ENCODE measurements at places on chromosomes 16 and 17. TPM values are rescaled to one million over a fixed set of nuclear protein-coding genes. Genes with fewer than 3 reads are reported as not detected.
A peak's percentile ranks its signal among the peaks of the same experiment; 100 is the strongest.

- peak; percentile 19 for DNase-seq
These were observed 88.2 kb downstream of the TBC1D16 start for GRCh38 chr17:79947351-79948031.

DNA sequence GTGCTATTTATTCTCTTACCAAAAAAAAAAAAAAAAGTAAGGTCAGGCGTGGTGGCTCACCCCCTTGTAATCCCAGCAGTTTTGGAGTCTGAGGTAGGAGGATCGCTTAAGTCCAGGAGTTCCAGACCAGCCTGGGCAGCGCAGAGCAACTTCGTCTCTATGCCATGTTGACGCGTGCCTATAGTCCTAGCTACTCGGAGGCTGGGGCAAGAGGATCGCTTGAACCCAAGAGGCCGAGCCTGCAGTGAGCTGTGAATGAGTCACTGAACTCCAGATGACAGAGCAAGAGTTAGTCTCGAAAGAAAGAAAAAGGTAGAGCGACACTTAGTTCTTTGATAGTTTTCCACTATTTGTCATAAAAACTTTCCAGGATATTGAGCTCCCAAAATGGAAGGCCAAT lies 1.4 kb upstream of the TENT4B start:
- DNase-seq, result no peak

- peak; percentile 12 for DNase-seq
These were observed 12.2 kb upstream of the ADGRG1 start for GRCh38 chr16:57616241-57616640.

- DNase-seq, result peak; percentile 92
These were observed at the start of gene NMRAL1 for GRCh38 chr16:4474192-4474961. Gene NMRAL1 (minus strand): TSS chr16:4474625. CDS start chr16:4474132, 493 bp downstream.

DNA sequence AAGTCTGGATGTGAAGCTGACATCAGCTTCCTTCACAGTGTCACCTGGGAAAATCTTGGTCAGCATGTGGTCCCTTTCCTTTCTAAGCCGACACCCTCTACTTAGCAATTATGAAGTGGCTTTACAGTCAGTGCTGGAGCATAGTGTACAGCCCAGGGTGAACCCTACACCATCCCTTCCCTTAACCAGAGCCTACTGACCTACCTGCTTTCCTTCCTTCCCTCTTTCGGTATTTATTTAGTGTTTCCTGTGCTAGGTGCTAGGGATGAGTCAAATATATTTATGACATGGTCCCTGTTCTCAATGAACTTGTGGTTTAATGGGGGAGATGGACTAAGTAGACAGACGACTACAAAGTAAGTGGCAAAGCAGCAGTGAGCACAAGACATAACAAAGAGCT lies 77.5 kb downstream of the CDK5R1 start:
- DNase-seq, result no peak

- DNase-seq, result no peak
These were observed 61.2 kb downstream of the SPACA3 start for GRCh38 chr17:33052856-33053255.

- peak; percentile 88 for DNase-seq
These were observed 5.2 kb downstream of the CCR7 start for GRCh38 chr17:40559954-40560591.

DNA sequence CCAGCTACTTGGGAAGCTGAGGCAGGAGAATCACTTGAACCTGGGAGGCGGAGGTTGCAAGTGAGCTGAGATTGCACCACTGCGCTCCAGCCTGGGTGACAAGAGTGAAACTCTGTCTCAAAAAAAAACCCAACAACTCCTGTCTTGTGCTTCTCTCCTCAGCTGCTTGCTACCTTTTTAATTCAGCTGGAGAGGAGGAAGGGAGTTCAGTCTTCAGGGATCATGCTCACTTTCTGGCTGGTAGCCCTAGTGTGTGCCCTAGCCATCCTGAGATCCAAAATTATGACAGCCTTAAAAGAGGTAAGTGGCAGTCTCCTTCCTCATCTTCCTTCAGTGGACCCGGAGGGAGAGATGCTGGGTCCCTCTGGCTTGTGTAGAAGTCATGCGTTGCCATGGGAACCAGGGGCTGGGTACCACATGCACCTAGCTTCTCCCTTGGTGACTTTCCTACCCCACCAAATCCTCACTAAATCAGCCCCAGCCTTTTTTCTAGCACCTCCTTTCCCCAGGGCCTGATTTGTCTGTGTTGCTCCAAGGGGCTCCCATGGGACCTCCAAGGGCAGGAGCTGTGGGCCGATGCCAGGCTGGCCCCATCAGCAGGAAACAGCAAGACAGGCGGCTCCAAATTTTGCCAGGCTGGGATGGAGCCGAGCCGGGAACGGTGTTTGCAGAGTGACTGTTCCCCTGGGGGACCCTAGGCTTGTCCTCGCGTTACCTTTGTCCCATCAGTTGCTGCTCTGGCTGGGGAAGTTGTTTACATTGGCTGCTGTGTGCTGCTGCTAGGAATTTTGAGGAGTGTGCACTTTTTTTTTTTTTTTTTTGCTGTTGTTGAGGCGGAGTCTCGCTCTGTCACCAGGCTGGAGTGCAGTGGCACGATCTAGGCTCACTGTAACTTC lies 65.2 kb downstream of the ABCC1 start:
- peak; percentile 74 for DNase-seq

DNA sequence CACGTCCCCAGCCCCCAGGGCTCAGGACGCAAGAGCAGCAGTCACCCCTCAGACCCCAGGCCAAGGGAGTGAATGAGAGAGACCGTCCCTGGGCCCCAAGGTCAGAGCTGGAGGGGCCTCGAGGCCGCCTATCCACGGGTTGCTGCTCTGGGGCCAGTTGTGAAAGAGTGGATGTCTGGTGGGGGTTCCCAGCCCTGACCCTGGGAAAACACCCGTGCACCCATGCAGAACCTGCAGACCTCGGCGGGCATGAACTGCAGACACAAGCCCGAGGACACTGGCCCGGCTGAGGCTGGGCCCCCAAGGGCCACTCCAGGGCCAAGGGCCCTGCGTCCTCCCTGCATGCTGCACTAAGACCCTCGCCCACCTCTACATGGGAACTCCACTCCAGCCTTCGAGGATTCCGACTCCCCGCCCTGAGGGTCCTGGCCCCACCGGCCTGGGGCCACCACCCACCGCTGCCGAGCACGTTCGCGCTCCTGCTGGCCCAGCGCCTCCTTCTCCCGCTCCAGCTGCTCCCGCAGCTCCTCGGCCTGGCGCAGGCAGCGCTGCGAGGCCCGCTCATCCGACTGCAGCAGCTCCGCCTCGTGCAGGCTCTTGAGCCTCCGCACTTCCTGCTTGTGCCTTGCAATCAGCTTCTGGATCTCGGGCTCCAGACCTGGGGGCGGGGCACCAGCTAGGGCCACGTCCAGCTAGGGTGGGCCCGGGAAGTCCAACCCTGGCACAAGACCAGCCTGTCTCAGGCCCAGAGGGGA lies 27.6 kb upstream of the AATK start:
- DNase-seq, result no peak

DNA sequence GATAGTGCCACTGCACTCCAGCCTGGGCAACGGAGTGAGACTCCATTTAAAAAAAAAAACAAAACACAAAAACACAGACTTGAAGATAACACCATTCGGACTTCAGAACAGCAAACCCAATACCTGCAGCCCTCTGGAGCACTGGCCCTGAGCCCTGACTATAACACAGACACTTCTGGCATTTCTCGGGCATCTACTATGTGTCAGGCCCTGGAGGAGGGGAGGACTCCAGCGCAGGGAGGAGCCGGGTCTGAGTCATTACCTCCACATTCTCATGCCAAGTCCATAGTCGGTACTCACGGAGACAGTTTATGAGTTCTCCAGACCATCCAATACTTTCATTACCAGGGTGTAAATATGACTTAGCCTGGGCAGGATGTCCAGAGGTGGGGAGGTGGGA lies 48.8 kb downstream of the PITPNM3 start:
- no peak for DNase-seq

GRCh38 chr16:3819746-3820724 lies 60.5 kb downstream of the CREBBP start:
- DNase-seq, result peak; percentile 66

GRCh38 chr17:64506201-64506575 lies at the start of gene DDX5:
Gene DDX5 (minus strand): TSS chr17:64506289. CDS start chr17:64506119, 170 bp downstream.
- peak; percentile 98 for DNase-seq

DNA sequence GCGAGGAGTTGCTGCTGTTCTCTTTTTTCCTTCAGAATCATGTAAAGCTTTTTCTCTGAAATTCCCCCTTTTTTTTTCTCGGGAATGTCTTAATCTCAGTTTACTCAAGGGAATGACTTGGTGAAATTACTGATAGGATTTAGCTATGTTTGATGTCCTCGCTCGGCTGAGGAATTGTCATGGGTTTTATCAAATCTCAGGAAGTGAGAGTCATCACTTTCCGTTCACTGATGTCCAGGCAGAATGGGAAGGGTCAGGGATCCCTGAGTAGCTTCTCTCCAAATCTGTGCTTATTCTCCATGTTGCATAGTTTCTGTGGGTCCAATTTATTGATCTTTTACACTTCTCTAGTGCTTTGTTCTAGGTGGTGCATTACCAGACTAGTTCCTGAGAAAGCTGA lies 6.3 kb downstream of the IGSF6 start:
- no peak for DNase-seq

- DNase-seq, result peak; percentile 88
These were observed 5.7 kb downstream of the TRIM47 start for GRCh38 chr17:75872434-75873351.

- no peak for DNase-seq
These were observed 662 bp downstream of the COTL1 start for GRCh38 chr16:84617041-84617790.

GRCh38 chr17:45851873-45852272 lies 7.2 kb downstream of the SPPL2C start:
- no peak for DNase-seq

DNA sequence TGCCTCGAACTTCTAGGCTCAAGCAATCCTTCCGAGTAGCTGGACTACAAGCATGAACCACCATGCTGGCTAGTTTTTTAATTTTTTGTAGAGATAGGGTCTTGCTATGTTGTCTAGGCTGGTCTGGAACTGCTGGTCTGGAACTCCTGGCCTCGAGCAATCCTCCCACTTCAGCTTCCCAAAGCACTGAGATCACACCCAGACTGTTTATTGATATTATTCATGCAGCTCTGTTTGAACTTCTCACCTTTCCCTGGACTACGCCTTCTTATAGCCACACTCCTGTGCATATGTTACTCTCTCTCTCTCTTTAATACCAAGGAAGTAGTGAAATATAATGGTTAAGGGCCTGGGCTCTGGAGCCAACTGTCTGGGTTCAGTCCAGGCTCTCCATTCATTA lies 4.6 kb downstream of the COG7 start:
- DNase-seq, result no peak

GRCh38 chr16:13421726-13422125 lies 498.2 kb upstream of the ERCC4 start:
- DNase-seq, result no peak

DNA sequence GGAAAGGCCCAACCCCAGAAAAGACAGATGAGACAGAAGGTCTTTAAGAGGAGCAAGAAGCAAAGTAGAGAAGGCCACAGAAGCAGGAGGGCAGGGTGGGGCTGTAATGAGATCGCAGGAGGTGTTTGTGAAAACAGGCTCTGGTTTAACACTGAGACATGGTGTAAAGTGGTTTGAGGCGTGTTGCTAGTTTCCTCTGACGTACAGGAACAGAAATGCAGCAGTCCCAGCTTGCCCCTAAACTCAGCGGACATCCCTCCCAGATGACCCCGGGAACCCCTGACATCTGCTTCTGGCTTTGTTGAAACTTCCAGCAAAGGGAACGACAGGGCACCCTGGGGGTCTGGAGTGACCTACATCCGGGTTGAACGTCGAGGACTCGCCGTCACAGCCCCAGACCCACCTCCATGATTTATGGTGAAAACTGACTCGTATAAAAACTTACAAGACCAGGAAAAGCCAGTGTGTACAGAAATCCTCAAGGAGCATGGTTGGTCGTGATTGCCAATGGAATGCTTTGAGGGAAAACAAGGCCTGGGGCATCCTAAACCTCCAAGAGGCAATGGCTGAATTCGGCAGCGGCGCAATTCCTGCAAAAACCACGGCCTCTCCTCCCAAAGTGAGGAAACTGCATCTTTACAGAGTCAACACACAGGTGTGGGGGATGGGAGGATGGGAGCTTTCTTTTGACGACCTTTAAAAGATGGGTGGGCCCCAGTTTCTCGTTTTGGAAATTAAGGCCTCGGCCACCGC lies 25.8 kb downstream of the LITAF start:
- DNase-seq, result no peak

DNA sequence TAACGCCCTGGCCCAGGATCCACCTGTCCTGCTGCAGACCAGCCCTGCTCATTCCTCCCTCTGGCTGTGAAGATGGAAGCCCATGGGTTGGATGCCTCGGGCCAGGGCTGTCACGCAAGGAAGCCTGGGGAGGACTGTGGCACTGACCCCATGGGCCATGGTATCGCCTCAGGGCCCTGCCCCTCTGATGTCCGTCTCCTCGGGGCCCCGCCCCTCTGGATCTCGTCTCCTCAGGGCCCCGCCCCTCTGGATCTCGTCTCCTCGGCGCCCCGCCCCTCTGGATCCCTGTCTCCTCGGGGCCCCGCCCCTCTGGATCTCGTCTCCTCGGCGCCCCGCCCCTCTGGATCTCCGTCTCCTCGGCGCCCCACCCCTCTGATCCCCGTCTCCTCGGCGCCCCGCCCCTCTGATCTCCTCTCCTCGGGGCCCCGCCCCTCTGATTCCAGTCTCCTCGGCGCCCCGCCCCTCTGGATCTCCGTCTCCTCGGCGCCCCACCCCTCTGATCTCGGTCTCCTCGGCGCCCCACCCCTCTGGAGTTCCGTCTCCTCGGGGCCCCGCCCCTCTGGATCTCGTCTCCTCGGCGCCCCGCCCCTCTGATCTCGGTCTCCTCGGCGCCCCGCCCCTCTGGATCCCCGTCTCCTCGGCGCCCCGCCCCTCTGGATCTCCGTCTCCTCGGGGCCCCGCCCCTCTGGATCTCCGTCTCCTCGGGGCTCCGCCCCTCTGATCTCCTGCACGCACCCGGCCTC lies 24.0 kb downstream of the METRNL start:
- no peak for DNase-seq

- DNase-seq, result no peak
These were observed 20.7 kb upstream of the C16orf78 start for GRCh38 chr16:49352892-49353291.

DNA sequence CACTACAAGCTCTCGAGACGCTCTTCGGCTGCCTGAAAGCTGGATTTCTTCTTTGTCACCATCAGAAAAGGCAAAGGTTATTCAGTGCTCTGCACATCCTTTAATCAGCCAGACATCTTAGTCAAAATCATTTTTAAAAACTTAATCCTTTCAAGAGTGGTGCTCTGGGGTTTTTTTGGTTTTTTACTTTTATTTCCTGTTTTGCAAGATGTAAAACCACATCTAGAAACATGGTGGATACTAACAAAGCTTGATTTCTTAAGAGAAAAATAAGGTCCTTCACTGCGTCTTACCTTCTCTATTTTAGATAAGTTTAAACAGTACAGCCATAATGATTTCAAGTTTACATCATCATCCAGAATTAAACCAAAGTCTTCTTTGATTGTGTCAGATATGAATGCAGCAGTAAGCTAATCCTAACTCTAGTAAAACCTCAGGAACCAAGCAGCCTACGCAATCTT lies 6.3 kb downstream of the ANKRD11 start:
- no peak for DNase-seq

WFDC1 gene
- total RNA-seq, result 1.6 TPM

SMTNL2 gene
- 18.5 TPM for total RNA-seq

RNF213 gene
- 25.7 TPM for total RNA-seq

KCTD19 gene
- not detected for total RNA-seq

GRAP gene
- 1.8 TPM for total RNA-seq

CCDC200 gene
- total RNA-seq, result not detected

CNGB1 gene
- total RNA-seq, result not detected

EPX gene
- total RNA-seq, result not detected

DUS1L gene
- total RNA-seq, result 41.5 TPM

FA2H gene
- not detected for total RNA-seq

CACNG4 gene
- not detected for total RNA-seq
